ENCODE measurements at places on chromosomes 6 and 20.

GRCh38 chr6:16200321-16200883, 38.0 kb upstream of the GMPR start:
- DNase-seq = no peak

DNA sequence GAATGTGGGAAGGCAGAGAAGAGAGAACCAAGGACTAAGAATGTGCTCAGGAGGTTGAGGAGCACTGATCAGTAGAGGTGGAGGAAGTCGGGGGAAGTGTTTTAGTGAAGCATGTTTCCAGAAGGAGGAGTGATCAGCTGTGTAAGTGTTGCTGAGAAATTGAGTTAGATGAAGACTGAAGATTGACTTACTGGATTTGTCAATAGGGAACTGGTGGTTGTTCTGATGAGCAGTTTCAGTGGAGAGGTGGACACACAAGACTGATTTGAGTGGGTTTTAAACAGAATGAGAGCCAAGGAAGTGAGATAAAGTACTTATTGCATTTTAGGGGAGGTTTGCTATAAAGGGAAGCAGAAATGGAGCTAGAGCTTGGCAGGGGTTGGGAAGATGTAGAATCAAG, 182.6 kb downstream of the CDKAL1 start:
- no peak for DNase-seq

DNA sequence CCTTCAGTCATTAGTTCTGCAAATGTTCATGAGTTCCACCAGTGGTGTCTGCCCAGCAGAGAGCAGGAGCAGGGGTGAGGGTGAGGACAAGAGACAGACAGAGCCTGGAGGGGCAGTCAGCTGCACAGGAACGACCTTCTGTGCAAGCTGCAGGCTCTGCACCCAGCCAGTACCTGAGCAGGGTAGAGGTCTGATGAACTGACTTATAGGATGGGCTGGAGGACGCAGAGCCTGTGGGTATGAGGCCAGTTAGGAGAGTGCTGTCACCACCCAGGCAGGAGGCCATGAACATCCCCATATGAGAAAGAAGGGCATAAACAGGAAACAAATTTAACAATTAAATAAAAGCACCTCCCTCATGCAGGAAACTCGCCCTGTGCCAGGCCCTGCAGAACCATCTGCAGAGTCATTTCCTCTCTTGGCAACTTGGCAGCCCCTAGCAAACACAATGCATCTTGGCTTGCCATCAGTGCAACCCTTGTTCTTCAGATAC, 17.9 kb downstream of the C6orf15 start:
- DNase-seq = no peak

- DNase-seq = no peak
Observed at GRCh38 chr6:123580331-123580730, 56.4 kb downstream of the TRDN start.

DNA sequence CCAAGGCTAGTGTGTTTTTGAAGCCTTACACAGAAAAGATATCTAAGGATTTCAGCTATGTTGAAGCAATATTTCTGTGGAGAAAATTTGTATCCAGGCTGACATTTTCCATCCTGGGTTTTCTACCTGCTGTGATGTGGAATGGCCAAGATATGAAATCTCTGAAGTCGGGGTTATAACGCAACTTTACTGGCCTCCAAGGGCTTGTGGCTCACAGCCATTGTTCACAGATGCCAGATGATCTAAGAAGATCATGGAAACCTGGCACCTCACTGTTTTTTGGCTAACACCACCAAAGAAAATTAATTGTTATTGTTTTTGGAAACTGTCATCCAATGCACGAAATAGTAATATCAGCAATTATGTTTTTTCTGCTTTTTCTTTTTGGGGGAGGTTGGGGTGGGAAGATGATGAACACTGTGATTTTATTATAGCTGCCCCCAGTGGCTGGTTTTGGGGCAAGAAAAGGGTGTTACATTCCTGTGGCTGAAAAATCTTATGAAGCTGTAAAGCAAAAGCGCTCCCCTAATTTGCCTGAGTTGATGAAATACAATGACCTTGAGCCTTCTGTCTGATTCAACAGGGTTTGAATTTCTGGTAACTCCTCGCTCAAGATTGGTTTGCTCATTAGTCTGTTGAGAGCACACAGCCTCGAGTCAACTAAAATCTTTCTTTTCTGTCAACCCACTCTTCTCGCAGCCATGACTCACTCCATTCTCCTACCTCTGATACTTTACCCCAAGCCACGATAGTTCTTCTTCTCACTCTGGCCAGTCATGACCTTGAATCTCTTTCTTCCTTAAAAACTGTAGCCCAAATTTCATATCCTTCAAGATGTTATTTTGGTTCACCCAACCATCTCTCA, 236.7 kb downstream of the PAX1 start:
- no peak for DNase-seq

DNA sequence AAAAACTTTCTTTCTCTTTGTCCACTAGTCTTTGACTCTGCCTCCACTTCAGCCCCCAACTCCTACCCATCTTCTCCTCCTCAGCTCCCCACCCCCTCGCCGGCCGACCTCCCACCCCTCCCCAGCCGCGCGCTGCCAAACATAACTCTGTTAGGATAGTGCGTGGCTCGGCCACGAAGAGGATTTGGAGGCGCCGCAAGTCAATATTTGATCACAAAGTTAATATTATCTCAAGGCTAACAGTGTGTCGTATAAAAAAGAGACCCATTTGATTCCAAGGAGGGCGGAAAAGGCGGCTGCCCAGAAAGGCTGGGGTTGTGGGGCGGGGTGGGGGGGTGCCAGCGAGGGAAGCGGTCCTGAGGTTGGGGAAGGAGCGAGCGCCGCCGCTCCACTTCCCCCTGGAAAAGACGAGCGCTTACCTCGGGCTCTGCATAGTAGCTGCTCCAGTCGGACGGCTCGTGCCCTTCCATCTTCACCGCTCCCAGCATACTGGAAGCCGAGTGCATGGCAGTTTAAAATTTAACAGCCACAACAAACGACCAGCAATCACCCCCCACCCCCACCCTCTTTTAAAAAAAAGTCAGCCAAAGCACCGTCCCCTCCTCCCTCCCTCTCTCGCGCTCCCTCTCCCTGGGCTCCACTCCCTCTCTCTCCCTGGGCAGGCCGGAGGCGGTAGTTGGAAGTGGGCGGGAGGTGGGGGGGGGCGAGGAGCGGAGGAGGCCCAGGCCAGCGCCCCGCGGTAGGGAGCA, 425 bp downstream of the FOXA2 start:
- DNase-seq = no peak

DNA sequence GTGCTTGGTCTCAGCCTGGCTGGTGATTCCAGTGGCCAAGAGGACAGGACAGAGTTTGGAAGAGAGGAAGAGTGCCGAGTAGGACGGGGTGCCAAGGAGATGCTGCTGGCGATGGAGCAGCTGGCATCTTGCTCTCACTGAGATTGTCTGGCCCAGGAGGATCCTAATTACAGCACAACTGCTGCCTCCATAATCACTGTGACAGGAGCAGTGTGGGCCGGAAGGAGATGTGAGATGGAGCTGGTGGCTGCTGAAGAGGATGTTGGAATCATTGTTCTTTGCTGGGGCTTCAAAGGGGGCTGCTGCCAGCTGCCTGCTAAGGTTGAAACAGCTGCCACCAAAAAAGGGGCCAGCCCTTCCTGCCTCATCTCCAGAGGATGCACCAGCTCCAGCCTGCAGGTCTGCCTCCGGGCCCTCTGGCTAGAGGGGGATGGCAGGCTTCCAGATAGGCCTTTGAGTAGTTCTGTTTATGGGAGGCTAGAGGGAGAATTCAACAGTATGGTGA, 214.4 kb downstream of the RNF144B start:
- DNase-seq = no peak

- DNase-seq = no peak
Observed at GRCh38 chr6:66628917-66629316, 921.9 kb upstream of the EYS start.

DNA sequence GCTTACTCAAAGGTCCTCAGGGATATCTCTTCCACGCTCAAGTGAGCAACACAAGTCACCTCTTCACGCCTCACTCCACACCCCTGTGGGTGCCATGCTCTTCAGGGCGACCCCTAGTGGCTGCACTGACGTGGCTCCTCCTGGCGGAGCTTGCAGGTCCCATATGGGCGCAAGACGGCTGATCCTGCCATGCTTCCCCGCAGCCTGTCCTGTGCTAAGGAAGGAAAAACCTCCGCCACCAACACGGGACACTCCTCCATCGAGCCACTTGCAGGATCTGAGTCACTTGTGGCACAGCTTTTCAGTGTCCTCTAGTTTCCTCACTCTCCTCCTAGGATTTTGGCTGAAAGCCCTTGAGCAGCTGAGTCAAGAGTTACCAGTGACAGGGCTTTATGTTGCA, 90.7 kb downstream of the KHDC1L start:
- DNase-seq = no peak

GRCh38 chr6:41846666-41847237, 48.4 kb downstream of the USP49 start:
- peak; percentile 54 for DNase-seq

- DNase-seq = no peak
Observed at GRCh38 chr6:168370310-168370991, 50.9 kb upstream of the DACT2 start.

DNA sequence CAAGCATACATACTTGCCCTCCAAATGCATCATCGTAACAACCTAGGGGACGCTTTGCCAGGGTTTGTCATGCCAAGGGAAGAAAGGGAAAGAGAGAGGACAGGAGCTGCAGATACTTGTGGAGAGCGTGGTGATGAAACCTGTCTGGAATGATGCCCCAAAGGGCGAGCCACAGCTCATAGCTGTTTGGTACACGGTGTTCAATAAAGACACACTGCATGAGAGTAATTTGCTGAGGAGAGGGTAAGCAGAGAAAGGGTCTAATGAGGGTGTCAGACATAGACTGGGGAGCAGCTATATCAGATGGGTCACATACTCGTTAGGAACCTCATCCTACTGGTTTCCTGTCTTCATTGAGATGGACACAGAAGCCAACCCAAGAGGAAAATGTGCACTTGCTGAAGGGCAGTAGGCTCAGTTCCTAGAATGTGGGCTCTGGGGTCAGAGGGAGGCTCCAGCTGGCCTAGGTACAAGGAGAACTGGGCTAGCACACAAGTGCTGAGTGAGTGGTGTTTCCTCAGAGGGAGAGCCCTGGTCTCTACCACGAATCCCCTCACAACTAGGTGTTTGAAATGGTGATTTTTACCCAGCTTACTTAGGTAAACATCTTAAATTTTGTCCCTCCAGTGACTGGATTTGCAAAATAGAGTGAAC, 5.2 kb upstream of the FOXO3 start:
- DNase-seq = no peak

DNA sequence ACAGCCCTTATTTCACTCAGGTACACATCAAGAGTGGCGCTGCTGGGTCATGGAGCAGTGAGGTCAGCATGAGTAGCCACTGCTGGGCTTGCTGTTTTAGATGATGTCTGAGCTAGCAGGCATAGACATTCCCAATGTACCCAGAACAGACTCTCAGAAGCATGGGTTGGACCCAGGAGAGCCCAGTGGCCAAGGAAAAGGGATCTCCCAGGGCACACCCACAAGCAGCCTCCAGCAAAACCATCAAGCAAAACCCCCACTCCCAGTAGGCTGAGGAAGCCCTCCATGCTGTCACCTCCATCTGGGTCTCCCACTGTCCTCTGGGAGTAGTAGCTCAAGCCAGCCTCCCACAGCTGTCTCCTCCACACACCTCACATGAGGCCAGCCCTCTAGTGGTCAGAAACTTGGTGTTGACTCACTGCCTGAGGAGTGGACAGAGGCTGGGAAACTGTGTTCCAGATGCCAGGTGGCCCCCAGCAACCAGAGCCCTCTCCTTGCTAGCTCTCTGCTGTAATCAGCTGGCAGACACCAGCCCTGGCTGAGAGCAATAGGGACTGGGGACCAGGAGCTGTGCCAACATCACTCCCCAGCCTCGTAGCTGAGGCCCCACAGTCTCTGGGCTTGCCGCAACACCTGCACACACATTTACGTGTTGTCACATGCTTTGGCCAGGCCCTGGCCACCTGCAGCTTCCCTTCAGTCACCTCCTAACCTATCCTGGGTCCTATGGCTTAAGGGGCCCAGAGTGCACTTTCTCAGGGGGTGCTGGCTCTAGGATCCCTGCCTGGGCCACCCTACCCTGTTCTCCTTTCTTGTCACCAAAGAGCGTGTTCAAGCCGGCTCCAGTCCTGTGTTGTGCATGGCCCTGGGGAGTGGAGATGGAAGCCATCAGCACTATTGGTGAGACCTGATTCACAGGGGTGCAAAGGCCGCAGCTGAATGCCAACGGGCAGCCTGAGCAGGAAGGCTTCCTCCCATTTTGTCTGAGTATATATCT, 1.9 kb upstream of the AP5S1 start:
- DNase-seq = peak; percentile 81

DNA sequence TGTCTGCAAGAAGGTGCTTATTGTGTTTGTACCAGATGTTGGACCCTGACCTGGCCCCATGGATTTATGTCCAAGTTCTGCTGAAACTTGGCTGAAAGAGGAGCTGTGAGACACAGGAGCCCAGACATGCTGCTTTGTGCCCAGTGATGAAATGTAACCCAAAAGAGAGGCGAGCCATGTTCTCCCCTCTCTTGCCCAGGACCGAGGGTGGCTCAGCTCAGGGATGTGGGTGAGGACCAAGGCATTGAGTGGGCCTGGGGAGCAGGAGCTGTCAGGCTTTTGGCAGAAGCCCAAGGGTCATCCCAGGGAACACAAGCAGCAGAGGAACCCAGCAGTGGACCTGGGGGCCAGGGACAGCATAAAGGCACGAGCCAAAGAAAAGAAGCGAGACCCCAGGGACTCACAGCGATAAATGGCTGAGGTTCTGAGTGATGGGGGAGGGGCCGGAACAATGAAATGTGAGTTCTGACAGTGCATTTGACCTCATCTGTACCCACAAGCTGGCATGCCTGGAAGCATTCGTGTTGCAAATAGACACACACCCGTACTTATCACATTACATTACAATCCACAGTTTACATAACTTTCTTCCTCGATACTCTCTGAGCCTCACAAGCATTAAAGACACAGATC, 363.4 kb upstream of the JARID2 start:
- DNase-seq = no peak

GRCh38 chr6:25717866-25718740, 36.4 kb upstream of the SLC17A4 start:
- no peak for DNase-seq

DNA sequence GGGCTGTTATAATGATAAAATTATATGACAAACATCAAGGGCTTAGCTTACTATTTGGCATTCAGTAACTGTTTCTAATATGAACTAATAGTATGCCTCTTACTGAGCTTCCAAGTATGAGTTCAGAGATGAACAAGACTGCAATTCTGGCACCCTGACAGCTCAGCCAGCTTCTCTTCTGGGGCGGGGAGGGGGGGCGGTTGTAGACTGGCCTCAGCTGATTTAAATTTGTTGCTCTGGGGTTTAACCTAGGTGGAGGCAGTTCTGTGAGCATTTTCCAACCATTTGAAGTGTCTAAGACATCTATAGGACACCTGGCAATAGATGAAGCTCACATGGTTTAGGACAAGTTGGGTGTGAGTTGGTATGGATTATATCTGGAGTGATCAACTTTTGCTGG, 401.9 kb downstream of the QKI start:
- no peak for DNase-seq
